ENCODE measurements at places on chromosomes 4 and X.

- DNase-seq, result no peak
These were observed 6.0 kb upstream of the CISD2 start for GRCh38 chr4:102862747-102863146.

DNA sequence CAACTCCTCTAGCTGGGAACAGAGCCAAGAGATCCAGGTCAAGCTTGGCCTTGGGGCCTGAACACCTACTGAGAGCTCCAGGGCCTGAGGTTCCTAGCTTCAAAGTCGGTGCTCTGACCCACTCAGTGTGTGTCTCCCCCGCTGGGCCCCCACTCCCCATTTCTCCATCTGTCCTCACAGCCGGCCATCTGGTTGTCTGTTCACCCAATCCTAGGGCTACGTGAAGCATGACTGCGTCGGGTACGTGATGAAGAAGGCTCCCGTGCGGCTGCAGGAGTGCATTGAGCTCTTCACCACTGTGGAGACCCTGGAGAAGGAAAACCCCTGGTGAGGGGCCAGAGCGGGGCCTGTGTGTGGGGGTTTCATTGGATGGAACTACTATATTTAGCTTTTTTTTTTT lies 12.3 kb downstream of the USP11 start:
- DNase-seq, result no peak

GRCh38 chrX:152575331-152575730 lies 62.4 kb upstream of the GABRQ start:
- DNase-seq, result no peak

GRCh38 chrX:140342410-140342809 lies 162.5 kb downstream of the SOX3 start:
- DNase-seq, result no peak

- DNase-seq, result no peak
These were observed 128.6 kb downstream of the SLC39A8 start for GRCh38 chr4:102216666-102217065.

GRCh38 chr4:20423420-20423819 lies 171.7 kb downstream of the SLIT2 start:
- DNase-seq, result no peak

GRCh38 chrX:10582945-10583344 lies 37.4 kb downstream of the MID1 start:
- DNase-seq, result peak; percentile 26

DNA sequence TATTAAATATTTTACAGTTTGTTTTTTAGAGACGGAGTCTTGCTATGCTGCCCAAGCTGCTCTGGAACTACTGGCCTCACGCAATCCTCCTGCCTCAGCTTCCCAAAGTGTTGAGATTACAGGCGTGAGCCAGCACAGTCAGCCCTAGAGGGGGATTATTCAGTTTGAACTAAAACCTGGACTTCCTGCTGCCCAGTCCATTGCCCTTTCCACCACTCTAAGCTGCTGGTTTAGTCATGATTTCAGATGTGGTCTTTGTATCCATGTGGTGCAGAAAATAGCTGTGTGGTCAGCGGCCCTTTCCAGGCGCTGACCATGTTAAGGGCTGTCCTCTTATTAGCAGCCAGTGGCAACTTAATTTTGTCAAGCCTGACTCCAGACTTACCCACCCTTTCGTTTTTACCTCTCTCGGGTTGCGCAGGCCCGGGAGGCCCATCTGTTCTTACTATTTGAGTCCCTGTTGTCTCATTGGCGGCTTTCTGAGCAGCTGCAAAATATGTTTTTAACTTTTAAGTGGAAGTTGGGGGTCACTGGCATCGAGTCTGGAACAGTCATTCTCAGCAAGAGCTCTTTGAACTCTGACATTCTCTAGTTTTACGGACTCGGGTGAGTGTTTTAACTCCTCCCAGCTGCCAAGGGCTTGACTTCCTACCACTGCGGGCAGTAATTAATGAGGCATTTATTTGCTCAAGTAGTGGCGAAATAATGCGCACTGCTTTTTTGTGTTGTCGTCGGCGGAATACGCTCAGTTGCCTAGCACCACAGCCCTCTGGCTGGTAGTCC lies 773 bp upstream of the VMA21 start:
- peak; percentile 47 for DNase-seq

GRCh38 chrX:18596096-18596495 lies 75.8 kb downstream of the RS1 start:
- no peak for DNase-seq

- DNase-seq, result no peak
These were observed 27.1 kb downstream of the UVSSA start for GRCh38 chr4:1373892-1374705.

DNA sequence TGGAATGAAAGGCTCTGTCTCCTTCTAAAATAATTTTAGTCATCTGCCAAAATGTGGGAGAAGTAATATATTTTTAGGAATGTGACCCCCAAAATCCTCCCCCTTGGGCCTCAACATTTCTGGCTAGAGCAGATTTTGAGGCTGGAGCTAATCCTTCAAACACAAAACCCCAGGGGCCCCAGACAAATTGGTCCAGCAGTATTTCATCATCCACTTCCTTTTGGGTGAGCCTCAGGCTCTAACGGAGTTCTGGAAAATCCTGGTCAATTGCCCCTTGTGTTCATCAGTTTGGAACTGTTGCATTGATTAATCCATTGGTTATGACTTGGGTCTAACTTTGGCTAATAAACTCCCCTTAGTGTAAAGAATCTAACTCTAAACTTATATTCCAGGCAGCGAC lies 67.4 kb upstream of the PCDH19 start:
- DNase-seq, result no peak

DNA sequence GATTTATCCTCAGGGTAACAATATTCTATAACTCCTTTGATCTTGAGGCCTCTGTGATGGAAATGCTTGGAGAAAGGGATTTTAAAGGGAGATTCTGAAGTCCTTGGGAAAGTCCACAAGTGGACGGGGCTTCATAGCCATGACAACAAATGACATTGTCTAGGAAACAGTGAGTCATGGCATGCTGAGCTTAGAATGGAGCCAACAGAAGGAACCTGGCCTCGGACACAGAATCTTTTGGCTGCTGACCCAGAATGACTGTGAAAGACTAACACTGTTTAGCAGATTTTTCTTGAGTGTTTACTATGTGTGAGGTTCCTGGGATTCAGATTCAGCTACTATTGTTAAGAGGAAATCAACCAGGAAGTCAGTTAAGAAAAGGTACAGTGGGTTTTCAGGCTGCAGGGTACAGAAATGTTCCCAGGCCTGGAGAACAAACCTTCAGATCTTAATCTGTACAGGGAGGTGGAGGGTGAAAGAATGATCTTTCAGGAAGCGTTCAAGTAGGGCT lies 18.1 kb upstream of the CXCL2 start:
- peak; percentile 78 for DNase-seq

DNA sequence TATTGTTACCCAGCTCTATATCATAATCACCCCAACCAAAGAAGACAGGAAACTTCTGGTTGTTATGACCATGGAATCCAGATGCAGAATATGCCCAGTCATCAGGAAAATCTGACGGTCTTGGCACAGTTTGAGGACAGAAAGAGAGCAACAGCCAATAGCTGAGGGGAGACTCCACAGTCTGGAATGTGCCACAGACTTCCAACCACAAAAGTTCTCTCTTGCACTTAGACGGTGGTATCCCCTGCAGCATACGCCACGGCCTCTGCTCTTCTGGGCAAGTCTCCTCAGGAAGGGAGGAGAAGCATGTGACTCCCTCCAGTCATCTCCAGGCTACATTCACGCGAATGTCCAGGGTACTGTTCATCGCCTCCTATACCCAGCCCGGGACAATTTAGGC lies 18.4 kb downstream of the ZNF827 start:
- peak; percentile 87 for DNase-seq

- DNase-seq, result no peak
These were observed 168.7 kb upstream of the GALNTL6 start for GRCh38 chr4:171644430-171645057.

DNA sequence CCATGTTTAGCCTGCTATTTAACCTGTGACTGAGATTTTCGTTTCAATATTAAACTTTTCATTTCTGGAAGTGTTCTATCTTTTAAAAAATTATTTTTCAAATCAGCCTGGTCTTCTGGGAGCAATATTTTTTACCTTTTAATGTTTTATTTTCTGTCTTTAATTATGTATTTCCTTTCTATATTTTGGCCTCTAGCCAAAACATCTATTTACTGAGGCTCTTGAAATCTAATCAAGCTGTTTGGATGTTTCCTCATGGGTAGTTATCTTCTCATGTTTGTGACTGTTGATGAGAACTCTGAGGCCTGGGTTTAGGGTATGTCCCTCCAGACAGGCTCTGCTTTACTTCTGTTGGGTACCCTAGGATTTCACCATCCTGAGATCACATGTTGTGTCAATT lies 10.3 kb upstream of the SLC10A4 start:
- no peak for DNase-seq

DNA sequence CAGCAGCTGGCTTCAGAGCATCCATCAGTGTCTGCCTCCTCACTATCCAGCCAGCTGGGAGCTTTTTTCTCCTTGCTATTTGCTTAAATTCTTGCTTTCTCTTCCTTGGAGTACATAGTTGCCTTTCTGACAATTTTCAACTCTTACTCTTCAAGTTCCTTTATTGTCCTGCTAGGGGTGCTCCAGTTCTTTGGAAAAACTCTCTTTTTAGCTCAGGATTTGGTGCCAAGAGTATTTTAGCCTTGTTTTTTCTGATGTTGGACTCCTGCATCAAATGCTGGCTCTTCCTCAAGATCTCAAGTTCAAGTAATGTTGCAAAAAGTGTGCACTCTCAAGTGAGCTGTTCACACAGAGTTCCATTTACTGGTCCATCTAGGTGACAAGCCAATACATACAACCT lies 126.4 kb downstream of the KDR start:
- no peak for DNase-seq

- no peak for DNase-seq
These were observed 179.5 kb upstream of the GATB start for GRCh38 chr4:151940291-151940690.

DNA sequence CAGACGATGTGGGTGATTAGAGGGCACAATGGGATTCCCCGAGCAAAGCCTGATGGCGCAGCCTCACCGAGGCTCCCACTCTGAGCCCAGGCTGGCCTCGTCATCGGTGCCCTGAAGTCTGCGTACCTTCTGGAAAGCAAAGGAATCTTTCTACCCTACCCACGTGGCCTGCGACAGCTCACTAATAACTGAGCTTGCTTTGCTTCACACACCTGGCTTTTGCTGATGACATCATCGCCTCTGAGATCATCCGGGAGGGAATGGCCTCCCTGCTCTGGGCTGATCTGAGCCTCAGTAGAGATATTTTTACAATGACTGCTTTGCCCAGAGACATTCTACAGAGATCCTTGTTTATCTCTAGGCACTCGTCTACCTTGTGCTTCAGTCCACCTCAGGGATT lies 45.4 kb upstream of the PDLIM3 start:
- DNase-seq, result no peak

- DNase-seq, result no peak
These were observed 67.5 kb downstream of the FBXL5 start for GRCh38 chr4:15587649-15588048.

DNA sequence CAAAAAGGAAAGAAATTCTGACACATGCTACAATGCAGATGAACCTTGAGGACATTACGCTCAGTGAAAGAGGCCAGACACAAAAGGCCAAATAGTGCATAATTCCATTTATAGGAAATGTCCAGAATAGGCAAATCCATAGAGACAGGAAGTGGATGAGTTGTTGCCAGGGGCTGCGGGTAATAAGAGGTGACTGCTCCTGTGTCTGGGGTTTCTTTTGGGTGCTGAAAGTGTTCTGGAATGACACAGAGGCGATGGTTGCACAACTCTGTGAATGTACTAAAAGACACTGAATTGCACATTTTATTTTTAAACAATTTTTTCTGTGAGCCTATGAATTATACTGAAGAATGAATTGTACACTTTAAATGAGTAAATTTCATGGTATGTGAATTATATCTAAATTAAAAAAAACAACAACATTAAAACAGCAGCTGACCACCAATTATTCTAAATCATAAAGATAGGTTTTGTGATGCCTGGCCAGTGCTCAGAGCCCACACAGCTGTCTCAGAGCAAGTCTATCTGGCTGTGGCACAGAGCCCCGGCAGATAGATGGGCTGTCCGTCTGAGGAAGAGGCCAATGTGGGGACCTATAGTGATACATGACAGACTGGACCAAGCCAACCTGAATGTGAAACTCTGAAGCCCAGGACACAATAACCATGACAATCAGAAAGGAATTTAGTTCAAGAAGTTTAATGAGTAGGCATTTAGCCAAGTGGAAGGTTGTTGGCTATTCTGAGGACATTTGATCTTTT lies 23.5 kb upstream of the IRAK1 start:
- DNase-seq, result no peak

- no peak for DNase-seq
These were observed 979 bp upstream of the SLC9A6 start for GRCh38 chrX:135984256-135984655.

DNA sequence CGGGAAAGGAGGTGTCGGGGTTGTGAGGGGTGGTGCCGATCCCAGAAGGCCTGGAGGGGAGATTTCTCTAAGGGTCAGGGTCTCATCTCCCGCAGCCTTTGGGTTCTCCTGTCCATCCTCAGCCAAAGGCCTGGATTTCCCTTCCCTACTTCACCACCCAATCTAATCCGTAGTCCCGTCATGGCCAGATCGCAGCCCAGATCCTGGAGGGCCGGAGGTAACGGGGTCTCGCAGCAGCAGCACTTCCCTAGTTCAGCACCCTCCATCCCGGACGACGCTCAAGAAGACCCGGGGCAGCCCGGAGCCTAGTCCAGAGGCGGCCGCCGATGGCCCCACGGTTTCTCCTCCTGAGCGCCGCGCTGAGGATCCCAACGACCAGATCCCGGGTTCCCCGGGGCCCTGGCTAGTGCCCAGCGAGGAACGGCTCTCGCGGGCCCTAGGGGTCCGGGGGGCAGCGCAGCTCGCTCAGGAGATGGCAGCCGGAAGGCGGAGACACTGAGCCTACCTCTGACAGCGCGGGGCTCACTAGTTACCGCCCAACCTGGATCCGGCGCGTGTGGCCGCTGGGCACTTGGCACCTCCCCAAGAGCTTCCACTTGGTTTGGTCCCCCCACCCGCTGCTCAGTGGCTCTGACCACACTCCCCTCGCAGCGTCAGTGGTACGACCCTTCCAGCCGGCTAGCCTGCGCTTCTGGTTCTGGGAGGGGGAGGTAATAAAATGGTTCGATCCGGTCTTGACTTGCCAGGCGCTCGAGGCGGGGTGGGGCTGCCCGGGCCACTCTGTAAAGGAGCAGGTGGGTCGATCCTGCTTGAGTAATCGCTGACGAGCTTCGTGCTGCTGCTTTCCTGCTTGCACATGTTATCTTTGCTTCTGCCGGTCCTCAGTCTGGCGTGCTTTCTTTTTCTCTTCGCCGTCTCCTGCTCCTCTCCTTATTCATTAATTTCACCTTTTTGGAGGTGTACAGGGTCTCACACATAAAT lies 3.6 kb downstream of the MAGIX start:
- DNase-seq, result peak; percentile 54

GRCh38 chr4:93217431-93217830 lies 611.1 kb upstream of the ATOH1 start:
- DNase-seq, result no peak

- DNase-seq, result no peak
These were observed 77.7 kb upstream of the DCAF8L1 start for GRCh38 chrX:28058901-28059300.

- peak; percentile 30 for DNase-seq
These were observed 466 bp downstream of the DLG3 start for GRCh38 chrX:70444946-70445656.

DNA sequence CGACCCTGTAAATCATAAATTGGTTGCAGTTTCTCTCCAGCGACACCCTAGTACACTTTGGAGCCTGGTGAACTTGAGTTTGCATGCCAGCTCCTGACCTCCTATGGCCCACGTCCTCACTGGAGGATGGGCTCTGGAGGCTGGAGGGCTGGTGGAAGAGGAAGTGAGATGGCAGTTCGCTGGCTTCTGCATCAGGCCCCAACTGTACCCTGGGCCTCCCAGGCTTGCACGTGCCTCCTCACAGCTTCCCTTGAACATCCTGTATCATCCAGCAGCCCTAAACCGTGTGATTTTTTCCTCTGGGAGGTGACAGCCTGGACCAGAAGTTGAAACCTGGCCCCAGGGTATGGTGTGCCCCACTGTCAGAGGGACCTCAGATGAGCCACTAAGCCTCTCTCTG lies 78.5 kb downstream of the HTRA3 start:
- no peak for DNase-seq

All from AG08396 (cell line).